Neuronal stem cell (in vitro differentiated cells): ENCODE measurements at places on chromosomes 3 and 15.

DNA sequence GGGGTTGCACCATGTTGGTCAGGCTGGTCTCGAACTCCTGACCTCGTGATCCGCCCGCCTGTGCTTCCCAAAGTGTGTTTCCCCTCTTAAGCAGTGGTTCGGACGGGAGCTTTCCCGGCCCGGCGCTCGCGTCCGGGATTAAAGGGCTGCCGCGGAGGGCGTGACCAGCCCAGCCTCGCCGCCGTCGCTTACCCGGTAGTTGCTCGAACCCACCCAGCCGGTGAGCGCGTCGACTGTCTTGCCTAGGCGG lies 513 bp downstream of the CLASP2 start:
- no peak for DNase-seq
- H3K4me3 ChIP-seq = peak overlapping the region; percentile 89
- no peaks in the 10 kb centered on the region for H3K27me3 ChIP-seq

DNA sequence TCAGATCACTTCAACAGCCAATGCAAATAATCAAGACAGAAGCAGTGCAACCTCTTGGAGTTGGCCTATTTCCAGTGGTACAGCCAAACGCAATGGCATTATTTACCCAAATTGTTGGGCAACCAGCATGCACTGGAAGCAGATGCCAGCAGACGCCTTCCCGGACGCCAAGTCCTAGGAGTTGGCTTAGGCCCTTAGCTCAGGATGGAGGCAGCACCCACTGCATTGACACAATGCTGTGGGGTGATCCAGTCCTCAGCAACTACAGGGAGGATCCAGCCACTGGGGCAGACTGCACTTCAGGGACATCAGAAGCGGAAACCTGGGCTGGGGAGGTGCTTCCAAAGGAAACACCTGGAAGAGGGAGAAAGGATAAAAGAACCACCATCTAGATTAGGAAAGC lies 290.4 kb downstream of the FAM43A start:
- no peaks in the 10 kb centered on the region for H3K4me1 ChIP-seq
- H3K27ac ChIP-seq = no peak overlapping the region
- DNase-seq = no peak

DNA sequence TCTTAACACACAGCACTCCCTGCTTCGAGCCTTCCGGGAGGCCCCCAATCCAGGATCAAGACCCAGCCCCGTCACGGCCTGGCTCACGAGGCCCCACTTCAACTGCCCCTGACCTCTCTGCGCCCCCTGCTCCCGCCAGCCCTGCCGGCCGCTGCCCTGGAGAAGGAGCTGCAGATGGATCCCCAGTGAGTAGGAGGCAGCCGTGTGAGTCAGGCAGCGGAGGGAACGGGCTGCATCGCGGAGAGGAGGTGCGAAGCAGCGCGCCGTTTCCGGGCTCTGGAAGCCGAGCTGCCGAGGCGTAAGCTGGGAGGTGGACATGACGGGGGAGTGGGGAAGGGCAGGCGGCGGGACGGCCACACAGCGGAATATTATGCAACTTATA lies 133.4 kb downstream of the TPRA1 start:
- DNase-seq = no peak
- no peak overlapping the region for H3K4me3 ChIP-seq
- H3K4me1 ChIP-seq = peaks cover 38% of the 10 kb centered on the region

GRCh38 chr3:63764511-63764910 lies 54.6 kb upstream of the C3orf49 start:
- no peak overlapping the region for H3K4me3 ChIP-seq
- no peaks in the 10 kb centered on the region for H3K4me1 ChIP-seq
- no peak overlapping the region for H3K27ac ChIP-seq
- no peaks in the 10 kb centered on the region for H3K27me3 ChIP-seq
- DNase-seq = no peak

GRCh38 chr3:39960515-39961191 lies 151.2 kb downstream of the MYRIP start:
- H3K27ac ChIP-seq = no peak overlapping the region
- no peaks in the 10 kb centered on the region for H3K4me1 ChIP-seq
- no peak for DNase-seq
- no peak overlapping the region for H3K4me3 ChIP-seq
- H3K36me3 ChIP-seq = no peaks in the 10 kb centered on the region

DNA sequence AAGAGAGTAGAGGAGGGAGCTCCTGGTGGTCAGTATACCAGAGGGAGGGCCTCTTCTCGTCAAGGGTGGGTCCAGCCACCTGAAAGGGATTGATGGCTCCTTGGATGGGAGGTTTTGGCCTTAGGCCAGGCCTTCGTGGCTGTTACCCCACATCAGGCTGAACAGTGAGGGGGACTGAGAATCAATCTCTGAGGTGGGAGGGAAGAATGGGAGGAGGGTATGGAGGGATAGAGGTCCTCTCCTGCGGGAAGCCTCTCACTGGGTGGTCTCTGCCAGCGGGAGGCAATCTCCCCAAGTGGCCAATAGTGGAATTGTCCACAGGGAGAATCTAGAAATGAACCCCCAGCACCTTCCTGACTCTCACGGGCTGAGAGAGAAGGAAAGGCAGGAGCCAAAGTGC lies 53.5 kb downstream of the BSN start:
- DNase-seq = no peak
- no peaks in the 10 kb centered on the region for H3K27me3 ChIP-seq
- no peak overlapping the region for H3K27ac ChIP-seq

DNA sequence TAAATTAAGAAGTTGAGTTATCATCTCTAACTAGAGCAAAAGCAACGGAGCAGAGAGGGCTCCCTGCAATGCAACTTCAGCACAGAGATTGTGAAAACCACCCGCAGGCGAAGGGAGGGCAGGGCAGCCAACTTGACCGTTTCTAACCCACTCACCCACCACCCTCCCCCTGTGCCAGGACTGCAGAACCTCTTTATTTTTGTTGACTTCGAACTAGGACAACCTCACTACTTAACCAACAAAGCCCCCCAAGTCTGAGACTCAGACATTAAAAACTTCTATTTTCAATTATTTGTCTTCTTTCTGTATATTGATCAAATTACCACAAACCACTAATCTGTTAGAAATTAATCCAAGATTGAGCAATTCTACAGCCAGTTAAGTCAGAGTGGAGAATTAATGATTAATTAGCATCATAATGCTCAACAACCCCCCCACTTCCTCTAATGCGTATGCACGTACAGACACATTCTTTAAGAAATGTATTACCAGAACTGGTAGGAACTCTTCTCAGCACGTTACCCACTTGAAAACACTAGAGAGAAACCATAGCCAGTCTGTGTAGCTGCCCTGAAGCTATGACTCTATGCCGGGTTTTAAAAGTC lies 2.0 kb downstream of the MGLL start:
- peaks cover 11% of the 10 kb centered on the region for H3K27me3 ChIP-seq
- DNase-seq = no peak
- no peak overlapping the region for H3K27ac ChIP-seq
- peaks cover 4% of the 10 kb centered on the region for H3K4me1 ChIP-seq
- H3K4me3 ChIP-seq = no peak overlapping the region
- H3K36me3 ChIP-seq = no peaks in the 10 kb centered on the region

DNA sequence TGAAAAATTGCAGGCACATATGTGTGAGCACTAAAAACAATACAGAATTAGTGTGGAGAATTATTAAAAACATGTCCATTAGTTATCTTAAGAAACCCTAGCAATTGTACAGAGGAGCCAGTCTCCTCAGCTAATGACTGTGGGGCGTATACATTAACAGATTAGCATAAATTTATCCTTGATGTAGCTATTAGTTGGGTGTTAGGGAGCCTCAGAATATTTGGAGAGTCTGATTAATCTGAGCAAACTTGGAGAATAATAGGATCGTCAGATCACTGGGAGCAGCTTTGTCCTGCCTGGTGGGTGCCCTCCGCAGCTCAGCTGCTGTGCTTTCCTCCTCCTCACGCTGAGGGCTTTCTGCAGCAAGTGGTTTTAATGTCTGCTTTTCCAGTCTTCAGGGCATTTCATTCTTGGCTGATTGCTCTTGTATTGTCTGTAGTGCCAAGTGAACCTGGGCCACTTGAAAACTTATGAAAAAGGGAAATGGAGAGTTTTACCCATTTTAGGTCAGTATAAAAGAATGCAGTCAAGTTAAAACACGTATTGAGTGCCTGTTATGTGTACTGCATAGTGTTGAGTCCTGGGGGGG lies 417.4 kb upstream of the SEMA6D start:
- no peaks in the 10 kb centered on the region for H3K36me3 ChIP-seq
- H3K27ac ChIP-seq = no peak overlapping the region
- H3K27me3 ChIP-seq = no peaks in the 10 kb centered on the region

- H3K27ac ChIP-seq = no peak overlapping the region
- H3K4me3 ChIP-seq = no peak overlapping the region
- H3K4me1 ChIP-seq = no peaks in the 10 kb centered on the region
- DNase-seq = no peak
- no peaks in the 10 kb centered on the region for H3K27me3 ChIP-seq
Measured at GRCh38 chr3:123520656-123521055, 64.2 kb downstream of the HACD2 start.

DNA sequence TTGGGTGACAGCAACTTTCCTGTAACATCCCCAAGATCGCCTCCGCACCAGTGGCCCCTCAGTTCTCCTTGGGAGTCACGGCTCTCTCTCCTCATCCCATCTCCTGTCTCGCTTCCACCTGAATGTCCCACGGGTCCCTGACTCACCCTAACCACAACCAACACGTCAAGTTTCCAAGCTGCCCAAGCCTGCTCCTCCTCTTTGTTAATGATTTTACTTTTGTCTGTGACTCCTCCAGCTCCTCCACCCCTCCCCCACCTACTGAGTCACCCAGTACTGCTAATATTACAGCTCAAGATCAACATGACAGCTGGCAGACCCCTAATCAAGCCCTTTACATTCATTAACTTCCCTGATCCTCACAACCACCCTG lies 39.3 kb downstream of the BDH1 start:
- DNase-seq = no peak
- H3K36me3 ChIP-seq = no peaks in the 10 kb centered on the region
- H3K27me3 ChIP-seq = no peaks in the 10 kb centered on the region
- peaks cover 12% of the 10 kb centered on the region for H3K4me1 ChIP-seq
- H3K27ac ChIP-seq = no peak overlapping the region
- H3K4me3 ChIP-seq = no peak overlapping the region

DNA sequence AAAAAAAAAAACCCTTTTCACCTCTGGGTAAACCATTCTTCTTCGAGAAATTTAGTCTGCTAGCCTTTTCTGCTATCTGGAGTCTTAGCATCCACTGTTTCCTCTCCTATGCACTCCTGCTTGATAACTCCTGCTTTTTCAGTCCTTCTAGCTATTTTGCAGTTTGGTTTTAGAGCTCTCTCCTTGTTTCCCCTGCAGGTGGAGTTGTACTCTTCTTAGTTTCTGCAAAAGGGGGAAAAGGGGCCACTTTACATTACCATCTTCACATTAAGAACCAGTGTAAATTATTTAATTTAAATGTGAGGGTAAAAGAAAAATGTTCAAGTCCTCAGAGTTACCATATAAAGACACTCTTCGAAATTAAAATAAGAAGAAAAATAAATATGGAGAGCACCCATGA lies 23.6 kb upstream of the MYLK start:
- no peak overlapping the region for H3K4me3 ChIP-seq
- no peaks in the 10 kb centered on the region for H3K4me1 ChIP-seq
- H3K36me3 ChIP-seq = peaks cover under 1% of the 10 kb centered on the region
- H3K27ac ChIP-seq = no peak overlapping the region
- DNase-seq = no peak

DNA sequence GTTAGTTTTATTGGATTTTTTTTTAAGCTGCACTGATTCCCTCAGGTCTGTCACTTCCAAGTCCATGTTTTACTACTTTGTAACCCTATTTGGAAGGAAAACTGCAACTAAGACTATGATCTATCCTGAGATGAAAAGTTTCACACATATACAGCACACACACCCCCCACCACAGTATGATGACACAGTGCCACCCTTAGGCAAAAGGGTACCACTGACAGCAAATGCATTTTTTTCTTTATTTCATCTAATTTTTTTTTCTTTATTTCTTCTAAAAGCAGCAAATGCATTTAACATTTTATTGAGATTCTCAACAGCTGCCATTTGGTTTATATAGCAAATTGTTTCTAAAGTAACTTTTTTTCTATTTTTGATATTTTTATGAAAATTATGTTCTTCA lies 21.2 kb downstream of the NGRN start:
- no peak overlapping the region for H3K27ac ChIP-seq
- no peaks in the 10 kb centered on the region for H3K27me3 ChIP-seq

DNA sequence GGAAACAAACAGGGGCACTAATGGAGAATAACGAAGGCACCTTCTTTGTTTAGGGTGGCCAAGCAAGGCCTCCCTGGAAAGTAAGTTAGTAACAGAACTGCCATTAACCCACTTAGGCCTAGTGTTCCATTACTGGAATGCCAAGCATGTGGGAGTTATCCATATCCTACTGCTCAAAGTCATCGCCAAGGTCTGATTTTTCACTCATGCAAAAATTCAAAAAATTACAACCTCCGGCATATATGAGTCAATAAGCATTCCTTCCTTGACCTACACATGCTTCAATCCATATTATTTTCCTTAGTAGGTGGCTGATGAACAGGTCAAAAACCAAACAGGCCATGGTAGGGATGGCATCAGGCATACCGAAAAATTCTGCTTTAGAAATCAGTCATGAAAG lies 1097.2 kb downstream of the FHIT start:
- H3K27me3 ChIP-seq = no peaks in the 10 kb centered on the region
- no peaks in the 10 kb centered on the region for H3K4me1 ChIP-seq
- no peak overlapping the region for H3K4me3 ChIP-seq

GRCh38 chr3:4687167-4687566 lies 194.0 kb downstream of the ITPR1 start:
- H3K4me1 ChIP-seq = peaks cover 2% of the 10 kb centered on the region
- H3K36me3 ChIP-seq = no peaks in the 10 kb centered on the region
- DNase-seq = no peak
- H3K27ac ChIP-seq = no peak overlapping the region
